ENCODE measurements at places on chromosomes 4 and X. TPM values are rescaled to one million over a fixed set of nuclear protein-coding genes. Genes with fewer than 3 reads are reported as not detected.

Gene NPNT
- total RNA-seq, result not detected

Gene NSUN7
- total RNA-seq, result not detected

GRCh38 chr4:183332447-183332846 lies 10.2 kb upstream of the CLDN24 start:
- H3K27me3 ChIP-seq, result no peaks in the 10 kb centered on the region
- H3K27ac ChIP-seq, result no peak overlapping the region
- no peak overlapping the region for H3K4me3 ChIP-seq

DNA sequence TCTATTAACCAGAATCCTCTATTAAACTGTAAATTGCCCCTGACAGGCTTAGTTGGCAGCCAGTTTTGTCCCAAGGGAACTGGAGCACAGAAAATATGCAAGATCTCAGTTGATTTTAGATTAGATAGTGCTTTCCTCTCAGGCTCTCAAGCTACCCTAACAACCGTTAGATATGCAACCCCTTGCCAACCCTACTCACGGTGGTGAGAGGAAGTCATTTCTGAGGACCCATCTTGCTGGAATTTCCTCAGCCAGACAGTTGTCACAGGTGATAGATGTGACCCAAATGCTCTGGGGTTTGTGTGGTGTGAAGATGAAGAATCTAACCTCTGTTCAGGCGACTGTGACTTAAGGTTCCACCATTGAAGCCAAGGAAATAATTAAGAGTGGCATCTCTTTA lies 447.1 kb downstream of the MID1IP1 start:
- H3K27me3 ChIP-seq, result no peaks in the 10 kb centered on the region
- no peak for DNase-seq
- H3K4me3 ChIP-seq, result no peak overlapping the region
- H3K36me3 ChIP-seq, result no peaks in the 10 kb centered on the region

- DNase-seq, result no peak
- H3K4me3 ChIP-seq, result no peak overlapping the region
- no peaks in the 10 kb centered on the region for H3K4me1 ChIP-seq
- no peaks in the 10 kb centered on the region for H3K27me3 ChIP-seq
Observed at GRCh38 chr4:47010347-47010911, 17.0 kb upstream of the GABRA4 start.
